NCI-H2171 (cell line): ENCODE measurements at places on chromosomes 5 and 9.

DNA sequence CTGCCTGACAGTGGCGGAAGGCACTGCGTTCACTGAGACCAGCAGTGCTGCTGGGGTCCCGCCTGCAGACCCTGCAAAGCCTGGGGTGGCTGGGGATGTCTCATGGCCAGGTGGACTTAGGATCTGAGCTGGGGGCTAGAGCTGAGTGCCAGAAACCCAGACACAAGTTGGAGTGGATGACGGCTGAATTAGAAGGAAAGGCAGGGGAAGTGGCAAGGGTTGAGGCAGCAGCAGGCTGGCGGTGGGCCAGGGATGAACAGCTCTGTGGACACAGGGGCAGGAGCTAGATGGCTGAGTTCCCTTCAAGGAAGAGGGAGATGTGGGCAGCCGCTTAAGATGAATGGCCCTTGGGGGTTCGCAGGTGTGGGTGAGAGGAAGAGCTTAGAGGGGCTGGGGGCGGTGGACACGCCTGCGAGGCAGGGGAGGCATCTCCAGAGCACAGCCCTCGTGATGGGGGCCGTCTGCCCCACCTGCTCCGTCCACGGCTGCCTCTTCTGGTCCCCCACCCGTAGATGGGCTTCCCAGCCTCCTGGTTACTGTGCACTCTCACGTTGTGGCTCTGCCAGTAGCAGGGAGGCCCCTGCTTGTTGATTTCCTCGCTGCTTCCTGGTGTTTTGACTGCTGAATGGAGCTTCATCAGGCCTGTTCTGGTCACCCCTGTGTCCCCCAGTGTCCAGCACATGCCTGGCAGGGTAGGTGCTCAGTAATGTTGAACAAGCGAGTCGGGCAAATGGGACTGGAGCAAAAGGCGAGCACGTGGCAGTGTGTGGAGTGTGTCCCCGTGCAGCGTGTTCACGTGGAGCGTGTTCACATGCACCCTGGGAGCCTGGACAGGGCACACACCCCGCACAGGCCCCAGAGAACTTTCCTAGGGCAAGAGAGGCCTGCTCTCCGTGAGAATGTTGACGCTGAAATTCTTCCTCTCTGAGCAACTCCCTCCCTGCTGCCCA, 168.2 kb downstream of the CACNA1B start:
- no peak for DNase-seq

GRCh38 chr9:111621895-111622480, 9.1 kb upstream of the DNAJC25 start:
- DNase-seq = no peak

DNA sequence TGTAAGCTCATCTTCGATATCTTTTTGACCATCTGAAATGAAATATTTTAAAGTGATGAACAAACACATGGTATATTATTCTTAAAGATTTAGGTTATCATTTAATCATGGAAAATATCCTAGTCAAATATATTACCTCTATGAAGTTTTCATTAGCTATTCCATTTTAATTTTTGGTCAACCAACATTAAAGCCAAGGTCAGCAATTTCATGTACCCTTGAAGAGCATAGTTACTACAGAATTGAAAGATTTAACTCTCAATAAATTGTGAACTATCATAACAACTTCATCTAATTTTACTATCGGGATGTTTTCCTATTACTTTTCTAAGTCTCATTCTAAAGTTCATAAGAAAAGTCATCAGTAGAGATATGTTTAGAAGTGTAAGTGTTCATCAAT, 492.6 kb downstream of the CTNND2 start:
- no peak for DNase-seq

- no peak for DNase-seq
These were observed 144.6 kb upstream of the ZNF366 start for GRCh38 chr5:72651779-72652178.

GRCh38 chr9:68751556-68751955, 46.5 kb downstream of the PIP5K1B start:
- no peak for DNase-seq

DNA sequence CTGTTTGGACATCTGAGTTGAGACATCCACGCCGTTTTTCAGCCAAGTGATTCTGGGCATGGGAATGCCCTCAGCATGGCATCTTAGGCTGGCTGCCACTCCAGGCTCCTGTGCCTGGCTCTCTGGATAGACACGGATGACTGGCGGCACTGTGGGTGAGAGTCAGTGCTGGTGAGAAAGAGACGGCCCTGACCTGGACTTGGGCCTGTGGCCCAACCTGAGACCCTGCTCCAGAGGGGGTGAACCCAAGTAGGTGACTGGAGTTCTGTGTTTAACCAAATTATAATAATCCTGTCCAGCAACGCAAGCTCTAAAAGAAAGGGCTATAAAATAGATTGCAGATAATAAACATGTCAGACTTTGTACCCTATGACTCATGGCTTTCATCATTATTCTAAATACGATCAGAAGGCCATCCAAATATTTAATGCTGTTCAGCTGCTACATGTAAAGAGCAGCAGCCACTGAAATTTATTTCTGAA, 173.9 kb downstream of the HSPA4 start:
- no peak for DNase-seq

DNA sequence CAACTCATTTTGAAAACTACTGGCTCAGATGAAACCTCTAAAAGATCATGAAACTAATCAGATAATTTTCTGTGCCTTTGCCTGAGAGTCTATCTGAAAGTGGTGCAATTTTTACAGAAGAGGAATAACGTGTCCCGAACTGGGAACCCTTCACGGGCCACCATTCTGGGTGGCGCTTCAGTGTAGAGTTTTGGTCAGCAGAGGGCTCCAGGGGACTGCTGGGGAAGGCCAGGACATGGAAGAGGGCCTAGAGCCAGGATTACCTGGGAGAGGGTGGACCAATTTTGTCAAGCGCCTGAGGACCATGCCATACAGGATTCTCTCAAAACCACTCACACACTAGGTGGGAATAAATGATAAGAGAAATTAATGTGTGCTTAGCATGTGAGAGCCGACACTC, 49.7 kb upstream of the PLEKHG4B start:
- no peak for DNase-seq
